Foreskin keratinocyte (primary cell): ENCODE measurements at places on chromosomes 1 and 21.

DNA sequence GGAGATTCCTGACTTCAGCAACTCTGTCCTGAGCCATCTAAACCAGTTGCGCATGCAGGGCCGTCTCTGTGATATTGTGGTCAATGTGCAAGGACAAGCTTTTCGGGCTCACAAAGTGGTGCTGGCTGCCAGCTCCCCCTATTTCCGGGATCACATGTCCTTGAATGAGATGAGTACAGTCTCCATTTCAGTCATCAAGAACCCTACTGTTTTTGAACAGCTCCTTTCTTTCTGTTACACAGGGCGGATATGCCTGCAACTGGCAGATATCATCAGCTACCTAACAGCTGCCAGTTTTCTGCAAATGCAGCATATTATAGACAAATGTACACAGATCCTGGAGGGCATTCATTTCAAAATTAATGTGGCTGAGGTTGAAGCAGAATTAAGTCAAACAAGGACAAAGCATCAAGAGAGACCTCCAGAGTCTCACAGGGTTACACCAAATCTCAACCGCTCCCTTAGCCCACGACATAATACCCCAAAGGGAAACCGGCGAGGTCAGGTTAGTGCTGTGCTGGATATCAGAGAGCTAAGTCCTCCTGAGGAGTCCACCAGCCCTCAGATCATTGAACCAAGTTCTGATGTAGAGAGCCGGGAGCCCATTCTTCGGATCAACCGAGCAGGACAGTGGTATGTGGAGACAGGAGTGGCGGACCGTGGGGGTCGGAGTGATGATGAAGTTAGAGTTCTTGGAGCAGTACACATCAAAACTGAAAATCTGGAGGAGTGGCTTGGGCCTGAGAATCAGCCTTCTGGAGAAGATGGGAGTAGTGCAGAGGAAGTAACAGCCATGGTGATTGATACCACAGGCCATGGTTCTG lies 2.3 kb downstream of the ZBTB37 start:
- no peak for DNase-seq

- no peak for DNase-seq
Observed at GRCh38 chr1:218352075-218352438, 6.9 kb downstream of the TGFB2 start.

DNA sequence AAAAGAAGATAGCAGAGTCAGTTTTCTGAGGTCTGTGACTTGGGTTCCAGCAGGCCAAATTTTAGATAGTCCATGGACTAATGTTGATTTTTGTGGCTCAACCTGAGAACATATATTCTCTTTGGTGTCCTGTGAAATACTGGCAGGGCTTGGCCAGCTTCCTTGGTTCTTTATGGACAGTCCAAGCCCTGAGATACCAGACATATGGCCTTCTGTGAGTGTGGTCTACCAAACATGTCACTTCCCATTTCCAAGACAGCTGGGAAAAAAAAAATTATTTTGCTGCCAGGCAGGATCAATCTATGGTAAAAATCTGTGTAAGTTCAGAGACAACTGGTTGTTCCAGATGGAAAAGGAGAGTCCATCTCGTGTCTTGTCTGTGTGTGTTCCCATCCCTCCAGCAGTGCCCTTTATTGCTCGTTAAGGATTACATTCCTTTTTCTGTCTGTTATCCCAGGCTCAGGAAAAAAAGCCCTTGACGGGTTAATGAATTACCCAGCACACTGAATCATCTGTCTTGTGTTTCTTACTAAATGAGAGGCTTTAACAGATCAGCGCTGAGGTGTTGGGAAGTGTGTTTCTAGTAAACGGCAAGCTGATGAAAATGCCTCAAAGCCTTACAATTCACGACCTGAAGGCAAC lies 33.4 kb upstream of the XPR1 start:
- no peak for DNase-seq

GRCh38 chr1:79976287-79976686 lies 969.8 kb upstream of the ADGRL4 start:
- peak; percentile 25 for DNase-seq

DNA sequence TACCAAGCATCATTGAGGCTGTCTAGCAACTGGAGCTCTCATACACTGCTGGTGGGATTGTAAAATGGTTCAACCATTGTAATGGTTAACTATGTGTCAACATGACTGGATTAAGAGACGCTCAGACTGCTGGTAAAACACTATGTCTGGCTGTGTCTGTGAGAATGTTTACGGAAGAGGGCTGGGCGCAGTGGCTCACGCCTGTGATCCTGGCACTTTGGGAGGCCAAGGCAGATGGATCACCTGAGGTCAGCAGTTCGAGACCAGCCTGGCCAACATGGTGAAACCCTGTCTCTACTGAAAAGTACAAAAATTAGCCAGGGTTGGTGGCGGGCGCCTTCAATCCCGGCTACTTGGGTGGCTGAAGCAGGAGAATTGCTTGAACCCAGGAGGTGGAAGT lies 4.8 kb upstream of the FCRLA start:
- no peak for DNase-seq

DNA sequence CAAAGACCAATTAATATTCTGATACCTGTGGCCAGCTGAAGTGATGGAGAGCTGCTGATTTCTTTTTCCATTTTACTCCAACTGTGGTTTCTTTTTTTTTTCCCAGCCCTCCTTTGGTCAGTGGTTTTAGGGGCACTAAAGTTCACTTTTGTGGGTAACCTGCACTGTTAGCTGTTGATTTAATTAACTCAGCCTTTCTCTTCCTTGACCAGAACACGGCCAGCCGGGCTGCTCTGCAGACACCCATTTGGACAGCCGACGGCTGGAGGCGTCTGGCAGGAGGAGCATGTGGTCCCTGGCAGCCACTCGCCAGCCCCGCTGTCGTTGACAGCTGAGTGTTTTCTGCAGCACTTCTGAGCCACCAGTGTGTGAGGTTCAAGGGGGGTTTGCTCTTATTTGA lies 136.2 kb upstream of the RUNX3 start:
- DNase-seq: no peak

GRCh38 chr1:2585318-2586092 lies 1.1 kb upstream of the PRXL2B start:
- DNase-seq: peak; percentile 33

DNA sequence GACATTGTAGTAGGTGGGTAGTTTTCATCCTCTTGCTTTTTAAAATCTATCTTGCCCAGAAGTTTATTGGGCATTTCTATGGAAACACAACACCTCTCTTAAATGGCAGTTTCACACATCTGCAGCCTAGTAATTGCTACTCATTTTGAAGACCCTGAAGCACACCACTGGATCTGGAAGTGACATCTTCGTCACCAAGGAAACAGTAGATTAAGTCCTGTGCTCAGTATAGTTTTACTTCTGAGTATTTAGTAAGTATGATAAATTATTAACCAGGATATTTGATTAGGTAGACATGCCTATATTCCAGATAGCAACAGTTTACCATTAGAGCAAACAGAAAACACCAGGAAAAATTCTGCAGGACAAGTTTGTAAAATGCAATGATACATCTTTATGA lies 48.7 kb downstream of the UCK2 start:
- no peak for DNase-seq

- peak; percentile 14 for DNase-seq
Observed at GRCh38 chr1:191831572-191831971, 326.7 kb upstream of the RGS18 start.

DNA sequence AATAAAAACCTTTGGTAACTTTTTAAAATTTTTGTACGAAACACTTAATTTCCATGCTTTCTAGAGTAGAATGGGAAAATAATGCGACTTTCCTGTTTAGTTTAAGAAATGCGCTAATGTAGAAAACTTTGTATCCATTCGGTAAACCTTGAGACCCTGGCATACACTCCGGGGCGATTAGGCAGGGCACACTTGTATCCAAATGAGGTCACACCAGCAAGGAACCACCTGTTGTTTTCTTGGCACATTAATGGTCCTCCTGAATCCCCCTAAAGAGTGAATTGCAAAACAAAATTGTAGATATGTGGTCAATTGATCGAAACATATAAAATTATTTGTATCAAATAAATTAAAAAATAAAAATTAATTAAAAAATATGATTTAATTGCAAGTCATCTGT lies 25.2 kb downstream of the CHODL start:
- DNase-seq: no peak

- DNase-seq: no peak
Observed at GRCh38 chr1:76313304-76313703, 238.8 kb downstream of the ST6GALNAC3 start.
